Cardiac fibroblast (primary cell): ENCODE measurements at places on chromosomes 12 and 14.

GRCh38 chr12:104752881-104753280, 205.2 kb downstream of the SLC41A2 start:
- no peak for DNase-seq

DNA sequence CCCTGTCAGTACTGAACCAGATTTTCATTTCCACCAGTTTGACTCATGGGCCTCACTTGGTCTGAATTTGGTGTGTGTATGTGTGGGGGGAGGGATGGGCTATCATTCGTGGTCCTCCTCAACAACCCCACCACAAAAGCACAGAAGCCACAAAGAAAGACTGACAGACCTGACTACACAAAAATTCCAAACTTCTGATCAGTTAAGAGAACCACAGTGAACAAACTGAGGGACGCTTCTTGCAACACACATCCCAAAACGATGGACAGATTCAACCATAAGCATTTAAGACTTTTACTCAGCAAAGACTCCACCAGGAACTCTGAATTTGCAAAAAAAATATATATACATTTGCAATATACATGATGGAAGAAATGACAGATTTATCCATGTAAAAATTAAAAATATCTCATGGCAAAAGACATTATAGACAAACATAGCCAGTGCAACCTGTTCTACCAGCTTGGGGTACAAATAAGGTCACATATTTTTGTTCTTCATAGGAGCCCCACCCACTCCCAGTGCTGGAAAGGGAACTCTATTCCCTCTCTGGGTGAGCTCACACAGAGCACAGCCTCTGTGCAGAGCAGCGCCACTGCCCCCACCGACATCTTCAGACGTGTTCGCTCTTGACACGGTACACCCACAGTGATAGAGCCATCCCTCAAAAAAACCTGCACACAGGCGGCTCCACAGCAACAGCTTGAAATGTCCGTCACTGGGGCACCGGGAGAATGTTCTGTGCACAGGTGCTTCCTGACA, 49.7 kb downstream of the JAG2 start:
- DNase-seq, result no peak

DNA sequence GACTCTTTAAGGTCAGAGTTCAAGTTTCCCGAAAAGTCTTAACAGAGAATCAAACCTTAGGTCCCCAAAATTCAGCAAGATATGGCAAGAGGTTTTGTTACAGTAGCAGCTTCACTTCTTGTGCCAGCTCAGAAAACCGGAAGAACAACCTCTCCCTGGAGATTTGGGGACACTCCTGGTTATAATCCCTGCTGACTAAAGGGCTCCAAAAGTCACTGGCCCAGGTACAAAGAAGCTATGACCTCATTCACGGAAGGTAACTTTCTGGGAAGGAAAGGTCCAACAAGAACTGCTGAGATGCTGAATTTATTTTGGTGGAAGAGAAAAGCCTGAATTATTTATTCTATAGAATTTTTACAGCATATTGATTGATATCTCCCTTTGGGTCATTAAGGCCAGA, 55.6 kb upstream of the DIO2 start:
- DNase-seq, result no peak

- no peak for DNase-seq
Measured at GRCh38 chr12:124456652-124457152, 110.7 kb downstream of the NCOR2 start.

GRCh38 chr12:115867854-115868253, 409.6 kb downstream of the MED13L start:
- DNase-seq, result no peak

DNA sequence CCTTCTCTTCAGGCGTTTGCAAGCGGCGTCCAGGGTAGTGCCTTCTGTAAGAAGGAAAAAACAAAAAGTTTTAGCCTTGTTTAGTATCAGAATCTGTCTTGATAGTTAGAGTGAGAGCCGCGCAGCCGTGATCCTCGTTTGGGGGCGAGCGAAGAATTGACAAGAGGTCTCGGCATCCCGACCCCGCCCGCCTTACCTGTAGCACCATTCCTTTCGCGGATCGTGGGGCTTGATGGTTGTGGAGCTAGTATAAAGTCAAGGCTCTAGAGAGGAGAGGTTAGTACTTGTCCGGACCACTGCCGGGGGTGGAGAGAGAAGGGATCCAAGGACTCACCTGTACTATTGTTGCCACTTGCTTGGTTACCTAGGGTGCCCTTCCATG, 494 bp downstream of the TMTC3 start:
- no peak for DNase-seq

DNA sequence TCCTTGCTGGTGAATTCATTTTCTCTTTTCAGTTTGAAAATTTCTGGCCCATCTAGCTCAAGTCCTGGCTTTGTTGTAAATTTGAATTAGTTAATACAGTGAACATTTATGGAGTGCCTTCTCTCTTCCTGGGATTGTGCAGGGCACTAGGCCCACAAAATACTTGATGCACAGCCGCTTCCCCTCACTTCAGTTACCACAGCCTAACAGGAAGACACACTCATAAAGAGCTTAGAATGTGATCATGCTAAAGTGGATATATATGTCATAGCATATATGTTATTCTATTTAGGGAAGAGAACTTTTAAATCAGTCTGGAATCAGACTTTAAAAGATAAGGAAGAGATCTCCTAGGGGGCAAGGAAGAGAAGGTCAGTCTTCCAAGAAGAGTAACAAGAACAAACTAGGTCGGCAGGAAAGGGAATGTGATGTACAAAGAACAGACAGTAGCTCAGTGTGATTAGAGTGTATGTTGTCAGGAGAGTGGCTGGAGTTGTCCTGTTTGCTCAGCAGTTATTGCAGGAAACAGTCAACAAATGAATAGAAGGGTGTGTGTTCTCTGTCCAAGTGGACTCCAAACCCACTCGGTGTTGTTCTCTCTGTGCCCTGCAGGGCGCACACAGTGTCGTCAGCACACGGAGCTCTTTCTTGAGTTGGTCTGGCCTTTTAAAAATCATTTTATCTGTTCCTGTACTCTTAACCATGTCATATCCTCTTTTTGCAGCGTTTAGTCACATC, 74.4 kb downstream of the DAAM1 start:
- no peak for DNase-seq

DNA sequence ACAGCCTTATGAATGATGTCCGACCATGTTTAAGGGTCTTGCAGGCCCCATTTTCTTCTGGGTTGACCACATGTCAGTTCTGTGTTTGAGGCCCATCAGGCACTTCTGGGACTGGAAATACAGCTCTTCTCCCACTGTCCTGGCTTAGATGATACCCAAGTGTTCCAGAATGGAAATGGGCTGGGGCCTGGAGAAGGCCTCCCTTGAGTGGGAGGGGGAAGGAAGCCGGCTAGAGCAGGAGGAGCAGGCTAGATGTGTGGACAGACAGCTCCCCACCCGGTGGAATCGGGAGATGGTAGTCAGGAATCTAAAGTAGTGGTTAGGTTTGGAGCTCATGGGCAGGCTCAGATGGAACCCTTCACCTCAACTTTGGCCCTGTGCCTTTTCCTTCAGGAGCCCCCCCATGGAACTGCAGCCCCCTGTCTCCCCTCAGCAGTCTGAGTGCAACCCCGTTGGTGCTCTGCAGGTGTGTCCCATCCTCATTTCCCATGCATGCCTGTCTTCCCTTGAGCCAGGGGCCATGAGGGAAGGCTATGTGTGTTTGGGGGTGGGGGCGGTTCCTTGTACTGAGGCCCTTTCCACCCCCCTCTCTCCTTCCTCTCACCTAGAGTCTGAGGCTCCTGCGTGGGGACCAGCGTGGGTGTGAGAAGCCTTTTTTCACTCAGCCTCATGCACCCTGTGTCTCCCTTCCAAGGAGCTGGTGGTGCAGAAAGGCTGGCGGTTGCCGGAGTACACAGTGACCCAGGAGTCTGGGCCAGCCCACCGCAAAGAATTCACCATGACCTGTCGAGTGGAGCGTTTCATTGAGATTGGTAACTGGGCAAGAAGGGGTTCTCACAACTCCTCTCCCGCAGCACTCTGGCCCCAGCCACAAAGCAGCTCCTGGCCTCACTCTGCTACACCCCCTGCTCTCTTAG, 3.0 kb downstream of the NPFF start:
- DNase-seq, result no peak

DNA sequence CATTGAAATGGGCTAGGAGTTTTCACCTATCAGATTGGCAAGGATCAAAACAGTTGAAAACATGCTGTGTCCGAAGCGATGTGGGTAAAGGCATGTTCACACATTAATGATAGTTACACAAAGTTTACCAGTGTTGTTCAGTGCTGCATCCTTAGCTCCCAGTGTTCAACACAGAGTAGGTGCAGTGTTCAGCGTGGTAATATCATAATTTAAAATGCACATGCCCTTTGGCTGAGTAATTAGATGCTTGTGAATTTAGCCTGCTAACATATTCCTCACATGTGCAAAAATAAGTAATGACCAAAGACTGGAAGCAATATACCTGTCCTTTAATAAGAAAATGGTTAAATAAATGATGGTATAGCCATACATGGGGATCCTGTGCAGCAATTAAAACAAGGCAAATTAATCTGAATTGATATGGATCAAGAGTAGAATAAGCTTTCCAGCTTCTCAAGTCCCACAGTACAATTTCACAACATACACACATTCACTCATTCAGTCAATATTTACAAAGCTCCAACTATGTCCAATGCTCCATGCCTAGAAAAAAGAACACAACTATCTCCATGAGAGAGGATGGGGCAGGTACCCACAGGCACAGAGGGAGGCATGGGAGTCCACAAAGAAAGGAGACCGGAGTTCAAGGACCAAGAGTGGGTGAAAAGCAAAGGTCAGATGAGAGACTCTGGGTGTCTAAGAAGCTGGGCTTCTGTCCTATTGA, 12.8 kb downstream of the TMCC3 start:
- no peak for DNase-seq

DNA sequence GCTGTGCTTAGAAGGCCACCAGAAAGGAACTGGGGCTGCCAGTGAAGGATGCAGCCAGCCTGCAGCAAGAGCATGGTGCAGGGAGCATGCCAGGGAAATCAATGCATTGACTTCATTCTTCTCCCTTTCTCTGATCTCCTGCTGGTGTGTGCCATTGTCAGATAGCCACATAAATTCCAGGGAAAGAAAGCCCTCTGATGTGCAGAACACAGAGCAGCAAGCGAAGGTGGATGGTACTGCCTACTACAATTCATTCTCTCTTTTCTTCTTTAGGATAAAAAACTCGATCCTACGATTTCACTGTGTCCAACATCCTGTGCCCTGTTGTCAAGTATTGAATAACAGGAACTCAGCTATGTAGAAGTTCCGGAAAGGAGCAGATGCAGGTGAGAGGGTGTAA, 446.7 kb upstream of the TMEM132C start:
- no peak for DNase-seq

DNA sequence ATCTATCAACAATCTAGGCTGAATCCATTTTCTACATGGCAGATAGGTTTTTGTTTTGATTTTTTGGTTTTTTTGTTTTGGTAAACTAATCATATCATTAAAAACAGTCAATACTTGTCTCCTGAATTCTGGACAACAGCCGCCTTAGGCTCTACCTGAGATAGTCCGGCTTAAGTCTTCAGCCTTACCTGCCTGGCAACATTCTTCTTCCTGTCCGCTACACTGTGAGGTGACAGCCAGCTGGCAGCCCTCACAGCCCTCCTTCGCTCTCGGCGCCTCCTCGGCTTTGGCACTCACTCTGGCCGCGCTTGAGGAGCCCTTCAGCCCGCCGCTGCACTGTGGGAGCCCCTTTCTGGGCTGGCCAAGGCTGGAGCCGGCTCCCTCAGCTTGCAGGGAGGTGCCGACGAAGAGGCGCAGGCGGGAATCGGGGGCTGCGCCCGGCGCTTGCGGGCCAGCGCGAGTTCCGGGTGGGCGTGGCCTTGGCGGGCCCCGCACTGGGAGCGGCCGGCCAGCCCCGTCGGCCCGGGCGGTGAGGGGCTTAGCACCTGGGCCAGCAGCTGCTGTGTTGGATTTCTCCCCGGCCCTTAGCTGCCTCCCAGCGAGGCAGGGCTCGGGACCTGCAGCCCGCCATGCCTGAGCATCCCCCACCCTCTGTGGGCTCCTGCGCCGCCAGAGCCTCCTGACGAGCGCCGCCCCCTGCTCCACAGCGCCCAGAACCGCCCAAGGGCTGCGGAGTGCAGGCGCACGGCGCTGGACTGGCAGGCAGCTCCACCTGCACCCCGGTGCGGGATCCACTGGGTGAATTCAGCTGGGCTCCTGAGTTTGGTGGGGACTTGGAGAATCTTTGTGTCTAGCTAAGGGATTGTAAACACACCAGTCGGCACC, 49.0 kb downstream of the MDGA2 start:
- DNase-seq, result no peak

DNA sequence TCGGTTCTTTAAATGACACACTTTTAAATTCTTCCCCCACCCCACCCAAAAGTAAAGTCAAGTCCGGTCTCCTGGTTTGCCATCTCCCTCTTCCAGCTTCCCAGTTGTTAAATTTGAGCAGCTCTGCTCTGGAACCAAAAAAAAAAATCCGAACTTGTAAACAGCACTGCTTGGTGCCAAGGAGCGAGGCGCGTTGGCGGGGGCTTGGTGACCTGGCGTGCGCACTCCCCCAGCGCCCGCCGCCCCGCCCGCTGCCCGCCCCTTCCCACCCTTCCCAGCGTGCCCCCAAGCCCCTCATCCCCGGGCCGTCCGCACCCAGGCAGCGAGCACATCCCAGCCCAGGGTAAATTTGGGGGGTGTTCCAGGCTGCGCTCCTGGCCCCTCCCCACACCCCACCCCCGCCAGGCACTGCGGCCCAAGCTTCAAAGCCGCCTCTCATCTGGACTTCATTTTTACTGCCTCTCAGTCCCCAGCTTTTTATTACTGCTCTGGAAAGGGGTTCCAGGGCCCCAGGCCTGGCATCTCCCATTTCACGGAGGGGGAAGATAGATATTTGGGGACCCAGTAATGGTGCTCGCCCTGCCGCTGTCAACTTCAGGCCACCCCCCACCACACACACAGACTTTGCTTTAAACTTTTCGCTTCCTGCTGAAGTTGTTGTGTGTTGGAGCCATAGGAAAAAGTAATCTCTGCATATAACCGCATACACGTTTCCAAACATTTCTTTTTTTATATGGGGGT, 11.7 kb upstream of the ITGB7 start:
- peak; percentile 47 for DNase-seq

GRCh38 chr14:96576359-96576758, 74.2 kb downstream of the PAPOLA start:
- no peak for DNase-seq

DNA sequence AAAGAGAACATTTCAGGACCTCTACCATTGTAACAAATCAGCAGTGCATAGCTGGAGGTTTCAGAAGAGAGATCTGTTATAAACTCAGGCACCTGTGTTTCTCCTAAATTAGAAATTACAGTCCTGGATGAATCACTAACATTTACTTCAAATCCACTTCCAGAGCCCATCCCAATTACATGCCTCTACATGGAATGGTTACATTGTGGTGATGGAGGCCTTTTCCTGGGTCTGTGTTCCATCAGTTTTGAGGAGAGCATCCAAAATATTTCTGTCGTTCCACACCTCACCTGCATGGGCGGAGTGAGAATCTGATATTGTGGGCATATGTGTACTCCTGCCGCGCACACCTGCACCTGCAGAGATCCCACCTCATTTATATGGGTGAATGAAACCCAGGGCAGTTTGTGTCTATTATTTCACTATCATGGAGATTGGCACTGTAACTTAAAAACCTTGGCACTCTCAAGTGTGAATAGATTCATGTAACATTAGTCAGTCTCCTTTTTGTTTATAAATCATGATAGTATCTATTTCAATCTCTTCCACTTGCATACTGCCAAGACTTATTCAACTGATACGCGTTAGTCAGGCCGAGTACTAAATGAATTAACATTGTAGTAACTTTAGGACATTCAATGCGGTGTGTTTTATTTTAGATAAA, 215.1 kb upstream of the FAR2 start:
- DNase-seq, result peak; percentile 17

GRCh38 chr12:466762-467161, 7.0 kb downstream of the B4GALNT3 start:
- DNase-seq, result no peak
